ENCODE measurements at places on chromosomes 13 and 19.

DNA sequence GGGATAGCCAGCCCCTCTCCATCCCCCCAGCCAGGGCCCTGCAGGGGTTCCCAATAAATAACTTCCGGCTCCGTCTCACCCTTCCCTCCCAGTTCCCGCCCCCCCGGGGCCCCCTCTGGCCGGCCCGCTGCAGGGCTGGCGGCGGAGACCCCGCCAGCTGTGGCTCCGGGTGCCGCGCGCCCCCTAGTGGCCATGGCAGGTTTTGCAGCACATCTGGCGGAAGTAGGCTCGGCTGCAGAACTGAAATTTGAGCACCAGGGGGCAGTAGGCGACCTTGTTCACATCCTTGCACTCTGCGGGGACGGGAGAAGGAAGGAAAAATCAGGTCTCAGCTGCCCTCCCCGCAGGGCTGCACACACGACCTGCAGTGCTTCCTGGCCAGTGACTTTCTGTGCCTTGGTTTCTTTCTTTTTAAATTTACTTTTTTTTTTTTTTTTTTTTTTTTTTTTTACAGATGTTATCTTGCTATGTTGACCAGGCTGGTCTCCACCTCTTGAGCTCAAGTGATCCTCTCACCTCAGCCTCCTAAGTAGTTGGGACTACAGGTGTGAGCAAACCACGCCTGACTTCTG, 3.6 kb upstream of the MYO1F start:
- DNase-seq = peak; percentile 89

DNA sequence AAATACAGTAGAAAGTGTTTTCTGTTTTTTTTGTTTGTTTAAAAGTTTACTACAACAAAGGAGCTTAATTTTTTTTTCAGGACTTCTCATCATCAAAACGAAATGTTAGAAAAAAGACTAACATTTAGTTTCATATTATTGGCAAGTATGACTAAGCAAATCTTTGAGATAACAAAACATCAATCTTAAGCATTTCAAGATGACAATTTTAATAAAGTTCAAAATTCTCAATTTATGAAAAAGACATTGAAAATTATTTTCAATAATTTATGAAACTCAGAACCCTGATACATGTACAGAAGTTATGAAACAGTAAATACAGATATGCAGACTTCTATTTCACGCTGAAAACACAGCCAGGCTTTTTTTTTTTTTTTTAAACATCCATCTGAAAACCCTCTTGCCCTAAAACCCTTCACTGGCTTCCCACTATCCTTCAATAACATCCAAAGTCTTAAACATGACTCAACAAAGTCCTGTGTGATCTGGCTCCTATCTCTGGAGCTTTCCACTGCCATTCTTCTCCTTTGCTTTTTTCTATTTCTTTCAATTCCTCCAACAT, 3.9 kb downstream of the RBM26 start:
- DNase-seq = no peak

DNA sequence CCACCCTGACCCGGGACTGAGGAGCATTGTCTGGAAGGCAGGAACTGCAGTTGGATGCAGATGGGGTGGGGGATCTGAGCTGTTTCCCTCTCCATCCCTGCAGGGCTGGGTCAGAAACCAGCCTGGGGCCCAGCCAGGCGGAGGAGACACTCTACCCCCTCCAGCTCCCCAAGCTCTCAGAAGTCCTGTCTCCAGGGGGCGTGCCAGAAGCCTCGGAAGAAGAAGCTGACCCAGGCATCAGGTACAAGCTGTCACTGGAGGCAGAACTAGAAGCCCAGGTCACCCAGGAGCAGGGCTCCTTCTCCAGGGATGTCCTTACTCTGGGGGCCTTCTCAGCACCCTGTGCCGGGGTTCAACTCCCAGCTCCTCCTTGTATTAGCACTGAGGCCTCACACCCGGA, 15.5 kb downstream of the SIX5 start:
- DNase-seq = no peak

GRCh38 chr19:33468361-33469170, 53.0 kb downstream of the PEPD start:
- DNase-seq = peak; percentile 13

- DNase-seq = no peak
Measured at GRCh38 chr19:32396046-32396652, 9.4 kb upstream of the DPY19L3 start.

- DNase-seq = no peak
Measured at GRCh38 chr13:74860789-74861188, 621.2 kb downstream of the TBC1D4 start.

DNA sequence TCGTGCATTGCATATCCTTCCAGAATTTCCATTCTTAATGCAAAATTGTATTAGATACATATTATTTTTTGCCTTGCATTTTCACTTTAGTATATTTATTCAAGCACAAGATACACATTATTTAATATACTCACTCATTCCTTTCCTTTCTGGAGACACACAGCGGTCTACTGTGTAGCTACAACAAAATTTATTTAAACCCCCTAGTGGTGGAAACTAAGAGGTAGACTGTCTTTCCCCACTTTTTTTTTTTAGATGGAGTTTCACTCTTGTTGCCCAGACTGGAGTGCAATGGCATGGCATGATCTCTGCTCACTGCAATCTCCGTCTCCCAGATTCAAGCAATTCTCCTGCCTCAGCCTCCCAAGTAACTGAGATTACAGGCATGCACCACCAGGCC, 2040.3 kb upstream of the PCDH20 start:
- DNase-seq = no peak

GRCh38 chr19:18159810-18160209, 6.8 kb downstream of the PIK3R2 start:
- no peak for DNase-seq

- DNase-seq = no peak
Measured at GRCh38 chr13:26919311-26919710, 158.7 kb upstream of the GPR12 start.
